ENCODE measurements at places on chromosomes 7 and 10.

GRCh38 chr10:101785801-101786200, 2.6 kb upstream of the NPM3 start:
- DNase-seq: no peak

- DNase-seq: no peak
These were observed 63.4 kb downstream of the SYPL1 start for GRCh38 chr7:106048706-106049020.

GRCh38 chr7:7695111-7695817, 23.1 kb downstream of the RPA3 start:
- DNase-seq: no peak

DNA sequence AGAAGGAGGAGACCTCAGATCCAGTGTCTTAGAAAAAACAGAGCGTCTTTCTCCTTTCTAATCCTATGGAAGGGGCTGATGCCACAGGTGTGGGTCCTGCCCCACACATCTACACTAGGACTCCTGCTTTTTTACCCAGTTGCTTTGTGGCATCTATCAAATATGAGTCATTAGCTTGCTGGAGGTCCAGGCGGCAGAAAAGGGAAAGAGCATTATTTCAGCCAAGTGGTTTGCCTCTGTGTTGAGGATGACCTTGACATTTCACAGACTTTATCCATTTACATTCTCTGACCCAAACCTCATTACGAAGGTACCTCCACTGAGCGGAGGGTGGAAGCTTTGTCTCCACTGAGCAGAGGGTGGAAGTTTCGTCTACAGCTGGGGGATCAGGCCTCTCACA, 308.4 kb upstream of the KLF6 start:
- DNase-seq: no peak

- DNase-seq: peak; percentile 30
These were observed 32.7 kb downstream of the ABCB5 start for GRCh38 chr7:20647908-20648776.

DNA sequence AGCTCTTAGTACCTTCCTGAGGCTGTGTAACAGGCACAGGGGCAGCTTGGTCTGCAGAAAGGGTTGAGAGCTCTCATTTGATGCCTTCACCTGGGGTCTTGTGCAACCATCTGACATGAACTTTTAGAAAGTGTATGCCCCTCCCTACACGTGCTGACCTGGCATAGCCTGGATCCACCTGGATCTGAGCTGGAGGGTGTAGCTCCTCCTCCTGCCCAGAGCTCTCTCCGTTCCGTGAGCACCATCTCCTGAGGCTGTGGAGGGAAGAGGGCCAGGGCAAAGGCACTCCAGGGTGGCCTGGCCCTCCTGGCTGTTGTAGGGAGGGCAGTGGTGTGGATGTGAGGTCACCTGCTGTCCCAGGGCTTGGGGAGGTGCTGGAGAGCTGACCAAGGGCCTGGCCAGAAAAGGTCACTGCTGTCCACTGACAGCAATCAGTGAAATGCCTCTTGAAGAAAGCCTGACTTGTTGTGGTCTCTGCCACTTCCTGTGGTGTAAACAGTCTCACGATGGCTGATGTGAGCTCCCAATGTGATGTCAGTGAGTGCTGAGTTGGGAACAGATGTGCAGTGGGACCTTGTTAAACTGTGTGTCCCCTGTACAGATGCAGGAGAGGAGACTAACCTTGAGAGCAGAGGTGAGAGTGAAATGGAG, 23.0 kb downstream of the AMZ1 start:
- DNase-seq: no peak

DNA sequence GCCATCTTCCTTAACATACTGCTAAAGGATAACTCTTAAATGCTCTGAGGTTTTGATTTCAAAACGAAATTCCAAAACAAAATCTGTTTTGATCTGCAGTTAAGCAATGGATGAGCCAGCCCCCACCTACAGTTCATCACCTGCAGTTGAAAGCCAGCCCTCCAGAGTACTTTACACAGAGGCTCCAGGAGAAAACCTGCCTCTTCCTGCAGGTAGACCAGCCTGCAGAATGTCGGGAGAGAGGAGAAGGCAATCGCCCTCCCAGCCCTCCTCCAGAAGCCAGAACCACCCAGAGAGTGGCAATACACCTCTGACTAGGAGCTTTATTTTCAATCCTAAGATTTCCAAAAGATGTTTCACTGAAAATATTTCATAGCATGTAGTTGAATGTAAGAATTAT, 798.1 kb downstream of the GATA3 start:
- no peak for DNase-seq

GRCh38 chr7:76236224-76236623, 34.5 kb downstream of the SRRM3 start:
- no peak for DNase-seq

- no peak for DNase-seq
These were observed 195.4 kb downstream of the SKIDA1 start for GRCh38 chr10:21329995-21330627.

GRCh38 chr10:12602521-12602920, 253.2 kb downstream of the CAMK1D start:
- no peak for DNase-seq

DNA sequence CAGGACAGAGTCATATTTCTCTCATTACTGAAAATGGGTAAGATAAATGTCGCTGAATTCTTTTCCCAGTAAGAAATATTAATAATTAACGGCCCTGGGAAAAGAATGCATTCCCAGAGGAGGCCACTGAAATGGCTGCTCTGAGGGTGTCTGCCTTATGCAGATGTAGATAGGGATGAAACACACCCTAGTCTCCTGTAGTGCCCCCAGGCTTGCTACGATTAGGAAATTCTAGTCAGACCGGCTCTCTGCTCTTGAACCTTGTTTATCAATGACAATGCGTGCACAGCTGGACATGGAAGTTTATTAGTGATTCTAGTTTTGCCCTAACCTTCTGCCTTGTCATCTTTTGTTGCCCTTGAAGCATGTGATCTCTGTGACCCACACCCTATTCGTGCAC, 291.1 kb downstream of the ZNF248 start:
- DNase-seq: no peak

GRCh38 chr10:101446071-101446470, 92.1 kb downstream of the BTRC start:
- no peak for DNase-seq

GRCh38 chr10:26064106-26064505, 130.1 kb downstream of the MYO3A start:
- no peak for DNase-seq

- DNase-seq: no peak
These were observed 169.4 kb downstream of the LRMDA start for GRCh38 chr10:75600833-75601232.

GRCh38 chr7:122143751-122144711, at the start of gene AASS:
TSS of gene AASS (minus strand) at chr7:122144249. CDS start at chr7:122133726, 10,523 bp downstream.
- peak; percentile 88 for DNase-seq

DNA sequence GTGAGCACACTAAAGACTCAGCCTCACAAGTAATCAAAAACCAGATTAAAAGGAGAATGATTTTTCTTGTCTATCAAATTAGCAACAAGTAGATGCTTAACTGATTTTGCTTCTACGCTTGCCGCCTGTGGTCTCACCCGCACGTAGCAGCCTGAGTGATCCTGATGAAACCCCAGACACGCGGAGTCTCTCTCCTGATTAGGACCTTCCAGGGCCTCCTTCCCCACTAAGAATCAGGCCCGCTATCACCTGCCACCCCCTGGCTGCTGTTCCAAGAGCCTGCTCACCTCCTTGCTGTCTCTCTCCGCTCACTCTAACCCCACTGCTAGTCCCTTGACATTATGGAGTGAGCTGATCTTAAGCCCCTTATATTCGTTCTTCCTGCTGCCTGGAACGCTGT, 325.9 kb upstream of the NRP1 start:
- DNase-seq: no peak
